Gastrocnemius medialis (tissue), 4 donors: ENCODE measurements at places on chromosomes 5 and 9. TPM values are rescaled to one million over a fixed set of nuclear protein-coding genes. Genes with fewer than 3 reads are reported as not detected.

DNA sequence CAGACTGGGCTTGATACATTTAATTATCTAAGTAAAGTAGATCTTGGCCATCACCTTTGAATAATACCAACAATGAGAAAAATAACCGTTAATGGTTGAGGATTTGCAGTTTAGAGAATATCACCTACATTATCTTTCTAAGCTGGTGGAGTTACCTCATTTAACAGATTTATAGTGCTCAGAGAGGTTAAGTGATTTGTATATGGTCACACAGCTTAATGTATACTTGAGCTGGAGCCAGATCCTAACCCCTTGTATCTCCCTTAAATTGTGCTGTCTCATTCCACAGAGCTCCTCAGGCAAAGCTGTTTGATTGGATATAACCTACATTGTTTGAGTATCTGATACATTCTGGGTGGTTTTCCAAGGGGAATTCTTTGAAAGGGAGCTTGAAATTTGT is 57.8 kb downstream of the INSYN2B start:
- DNase-seq: no peak

- no peak for DNase-seq
Observed at GRCh38 chr5:105882956-105883481, 1787.7 kb downstream of the EFNA5 start.

DNA sequence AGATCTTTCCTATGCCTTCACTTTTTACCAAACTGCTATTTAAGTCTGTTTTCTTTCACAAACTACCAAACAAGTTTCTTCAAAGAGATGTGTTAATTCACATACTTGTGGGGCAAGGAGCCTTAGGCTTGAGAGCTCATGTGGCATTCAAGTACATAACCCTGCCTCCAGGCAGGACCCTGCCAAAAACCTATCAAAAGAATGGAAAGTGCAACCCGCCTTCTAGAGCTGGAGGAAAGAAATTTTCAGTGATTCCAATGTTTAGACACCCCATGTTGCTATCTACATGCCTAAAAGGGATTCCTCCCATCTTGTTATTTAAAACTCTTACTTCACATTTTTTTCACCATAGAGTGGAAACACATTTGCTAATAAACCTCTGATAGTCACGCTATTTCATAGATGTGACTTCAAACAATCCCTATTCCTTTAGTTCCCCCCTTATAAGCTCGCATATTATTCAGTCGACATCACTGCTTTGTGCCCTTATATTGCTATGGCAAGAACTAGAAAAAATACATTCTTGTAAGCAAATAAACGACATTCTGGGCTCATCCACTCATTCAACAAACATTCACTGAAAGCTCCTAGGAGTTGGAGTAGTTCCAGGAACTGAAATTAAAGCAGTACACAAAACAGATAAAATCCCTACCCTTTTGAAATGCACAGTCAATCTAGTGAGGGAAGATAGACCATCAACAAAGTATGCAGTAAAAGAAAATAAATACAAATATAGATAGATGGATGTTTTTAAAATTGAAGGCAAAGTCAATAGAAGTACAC is 518.1 kb downstream of the ELAVL2 start:
- no peak for DNase-seq

TMEM215 gene
- not detected for total RNA-seq

FNBP1 gene
- total RNA-seq: 20.6 TPM
